Stimulated activated CD8-positive, alpha-beta memory T cell treated with anti-CD3 and anti-CD28 coated beads, Interleukin-15, amount 100 ng/mL, for 48 hours (primary cell): ENCODE measurements at places on chromosomes 5 and 9.

DNA sequence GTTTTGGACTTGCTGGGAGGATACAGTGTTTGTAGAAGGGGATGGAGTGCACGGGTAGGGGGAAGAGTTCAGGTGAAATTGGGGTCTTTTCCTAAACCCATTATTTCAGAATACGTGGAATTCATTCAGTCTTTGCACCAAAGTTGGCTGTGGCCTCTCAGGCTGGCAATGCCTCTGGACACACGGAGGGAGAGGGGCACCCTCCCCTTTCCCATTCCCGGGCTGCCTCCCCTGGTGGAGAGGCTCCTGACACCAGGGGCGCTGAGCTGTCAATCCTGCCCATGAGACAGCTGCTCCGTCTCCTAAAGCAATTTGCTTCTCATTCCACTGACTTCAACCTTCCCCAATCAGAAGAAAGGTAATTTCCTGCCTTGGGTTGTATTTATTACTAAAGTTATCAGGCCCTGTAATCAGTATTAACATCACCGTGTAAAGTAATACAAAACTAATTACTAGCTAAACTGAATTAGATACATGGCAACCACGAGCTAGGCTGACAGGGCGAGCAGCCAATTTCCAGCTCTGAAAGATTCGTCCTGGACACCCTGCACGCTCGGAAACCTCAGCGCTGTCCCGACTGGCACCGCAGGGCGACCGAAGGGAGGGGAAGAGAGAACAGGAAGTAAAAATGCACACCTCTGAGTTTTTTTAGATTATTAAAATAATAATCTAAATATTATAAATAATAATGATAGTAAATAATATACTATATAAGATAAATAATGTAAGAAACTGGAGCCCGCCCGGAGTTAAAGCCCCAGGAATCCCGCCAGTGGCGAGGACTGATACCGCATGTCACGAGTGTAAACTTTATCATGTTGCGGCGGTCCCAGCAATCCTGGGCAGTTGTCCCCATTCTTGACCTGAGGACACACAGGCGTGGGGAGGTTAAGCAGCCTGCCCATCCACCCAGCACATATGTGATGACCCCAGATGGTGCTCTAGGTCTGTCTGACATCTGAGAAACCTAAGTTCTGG lies 6.9 kb upstream of the OLFM1 start:
- DNase-seq, result no peak

- DNase-seq, result no peak
Observed at GRCh38 chr5:150503977-150504620, 3.8 kb upstream of the NDST1 start.

DNA sequence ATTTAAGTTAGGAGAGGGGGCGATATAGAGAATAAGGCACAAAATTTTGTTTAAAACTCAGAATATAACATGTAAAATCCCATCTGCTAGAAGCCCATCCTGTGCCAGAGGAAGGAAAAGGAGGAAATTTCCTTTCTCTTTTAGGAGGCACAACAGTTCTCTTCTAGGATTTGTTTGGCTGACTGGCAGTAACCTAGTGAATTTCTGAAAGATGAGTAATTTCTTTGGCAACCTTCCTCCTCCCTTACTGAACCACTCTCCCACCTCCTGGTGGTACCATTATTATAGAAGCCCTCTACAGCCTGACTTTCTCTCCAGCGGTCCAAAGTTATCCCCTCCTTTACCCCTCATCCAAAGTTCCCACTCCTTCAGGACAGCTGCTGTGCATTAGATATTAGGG lies 18.3 kb downstream of the MOCS2 start:
- DNase-seq, result no peak

GRCh38 chr9:72977670-72978069 lies 24.8 kb upstream of the ALDH1A1 start:
- DNase-seq, result no peak

- no peak for DNase-seq
Observed at GRCh38 chr9:127506814-127507750, 55.8 kb downstream of the LRSAM1 start.
